Esophagus squamous epithelium (tissue), 5 donors: ENCODE measurements at places on chromosomes 7 and 10.

DNA sequence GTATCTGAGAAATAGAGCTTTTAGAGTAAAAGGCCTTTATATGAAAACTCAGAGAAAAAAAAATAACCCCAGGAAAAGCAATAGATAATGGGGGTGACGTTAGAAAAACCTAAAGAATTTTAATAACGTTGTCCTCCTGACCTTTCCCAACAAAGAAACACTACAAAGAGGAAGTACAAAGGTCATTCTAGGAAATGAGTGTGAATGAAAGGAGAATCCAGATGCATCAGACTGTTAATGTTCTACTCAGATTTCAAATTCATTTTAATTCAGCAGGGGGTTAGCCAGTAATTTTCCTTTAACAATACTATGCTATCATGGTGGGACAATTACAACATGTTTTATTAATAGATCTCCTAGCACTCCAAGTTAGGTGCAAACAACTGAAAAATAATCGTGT is 73.8 kb upstream of the CDK1 start:
- no peak for DNase-seq

DNA sequence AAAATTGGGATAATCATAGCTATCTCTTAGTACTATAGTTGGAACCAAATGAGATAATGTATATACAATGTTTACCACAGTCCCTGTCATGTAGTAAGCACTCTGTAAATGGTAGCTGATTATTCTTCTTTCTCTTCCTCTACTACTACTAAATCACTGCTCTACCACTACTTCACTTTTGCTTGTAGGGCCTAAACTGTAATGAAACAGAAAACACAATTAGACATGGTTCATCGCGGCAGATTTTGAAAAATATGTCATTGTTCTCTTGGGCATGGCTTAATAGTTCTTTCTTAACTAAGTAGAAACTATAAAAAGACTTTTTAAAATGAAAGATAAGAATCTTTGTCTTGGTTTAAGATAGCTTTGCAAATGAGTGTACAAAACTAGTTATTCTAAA is 34.9 kb downstream of the R3HCC1L start:
- DNase-seq = no peak

GRCh38 chr10:92593619-92594588 is 974 bp downstream of the KIF11 start:
- no peak for DNase-seq

DNA sequence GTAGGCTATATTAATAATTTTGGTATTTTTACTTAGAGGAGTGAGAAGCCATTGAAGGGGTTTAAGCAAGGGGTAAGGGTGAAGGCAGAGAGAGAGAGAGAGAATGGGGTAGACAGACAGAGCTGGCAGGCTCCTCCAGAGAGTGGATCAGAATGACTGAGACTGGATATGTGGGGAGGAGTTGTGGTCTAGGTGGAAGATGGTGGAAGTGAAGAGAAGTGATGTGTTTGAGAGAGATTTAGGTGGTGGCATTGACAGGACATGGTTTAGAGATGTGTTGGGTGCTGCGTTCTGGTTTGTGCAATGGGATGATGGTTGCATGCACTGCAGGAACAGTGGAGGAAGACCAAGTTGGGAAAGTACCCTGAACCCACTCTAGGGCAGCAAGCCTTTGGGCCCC is 92.2 kb downstream of the CCNY start:
- DNase-seq = no peak

GRCh38 chr10:106312087-106312486 is 852.4 kb downstream of the SORCS1 start:
- DNase-seq = no peak

GRCh38 chr7:25562673-25563182 is 334.4 kb upstream of the NPVF start:
- DNase-seq = no peak

GRCh38 chr7:36214608-36215456 is 61.8 kb downstream of the EEPD1 start:
- DNase-seq = no peak

DNA sequence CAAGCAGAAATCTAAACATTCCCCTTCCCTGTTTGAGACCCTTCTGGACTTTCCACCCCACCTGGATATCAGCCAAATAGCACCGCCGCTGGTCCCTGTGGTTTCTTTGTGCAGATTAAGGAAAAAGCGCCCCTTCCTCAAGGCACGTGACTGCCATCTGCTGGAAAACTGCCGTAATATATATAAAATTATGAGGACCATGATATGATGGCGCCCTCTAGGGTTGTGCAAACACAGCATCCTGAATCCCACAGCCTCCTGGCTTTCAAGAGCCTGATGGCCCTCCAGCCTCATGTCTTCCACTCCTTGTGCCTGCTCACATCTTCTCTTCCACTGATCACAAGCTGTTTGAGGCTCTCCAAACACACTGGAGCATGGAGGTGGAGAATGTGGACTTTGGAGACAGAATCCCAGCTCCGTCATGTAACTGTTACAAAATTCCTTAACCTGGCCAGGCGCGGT is 121.3 kb downstream of the MYL10 start:
- DNase-seq = no peak

GRCh38 chr10:119275085-119275484 is 67.7 kb downstream of the GRK5 start:
- no peak for DNase-seq

- DNase-seq = no peak
Observed at GRCh38 chr10:29839826-29840515, 205.2 kb upstream of the SVIL start.

DNA sequence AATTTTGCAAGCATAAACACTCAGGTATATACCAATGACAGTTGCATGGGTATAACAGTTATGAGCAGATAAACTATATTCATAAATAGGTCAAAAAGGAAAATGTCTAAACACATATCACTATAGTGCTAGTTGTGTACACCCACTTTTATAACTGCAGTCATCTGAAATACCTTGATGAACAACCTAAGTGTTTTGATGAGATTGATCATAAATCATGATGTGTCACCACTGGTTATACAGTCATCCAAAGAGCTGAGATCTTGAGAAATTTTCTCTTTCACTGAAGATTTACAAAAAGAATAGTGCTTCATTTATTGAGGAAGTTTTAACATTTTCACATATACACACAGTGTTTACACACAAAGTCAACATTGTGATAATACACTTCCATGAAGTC is 78.6 kb upstream of the SLC25A13 start:
- no peak for DNase-seq
